ENCODE measurements at places on chromosomes 11 and 22.

- DNase-seq = no peak
These were observed 8.8 kb downstream of the CASTOR1 start for GRCh38 chr22:30280505-30280904.

GRCh38 chr11:100994966-100995365, 134.6 kb downstream of the PGR start:
- DNase-seq = no peak

DNA sequence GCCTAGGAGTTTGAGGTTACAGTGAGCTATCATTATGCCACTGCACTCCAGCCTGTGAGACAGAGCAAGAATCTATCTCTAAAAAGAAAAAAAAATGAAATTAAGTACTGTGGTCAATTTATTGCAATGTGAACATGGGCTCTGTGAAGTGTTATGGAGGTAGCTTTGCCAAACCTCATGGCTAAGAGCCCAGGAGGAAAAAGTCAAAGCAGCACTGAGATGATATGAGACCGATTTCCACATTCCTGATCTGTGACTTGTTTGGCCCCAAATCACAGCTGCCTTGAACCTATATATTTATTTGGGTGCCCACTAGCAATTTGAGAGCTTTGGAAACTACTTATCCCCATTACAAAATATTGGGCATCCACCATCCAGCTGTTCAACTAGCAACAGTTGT, 29.8 kb upstream of the TMEM135 start:
- no peak for DNase-seq

- no peak for DNase-seq
These were observed 87.2 kb downstream of the MYO18B start for GRCh38 chr22:25829237-25829636.

- no peak for DNase-seq
These were observed 382.6 kb downstream of the DYNC2H1 start for GRCh38 chr11:103491777-103492176.

DNA sequence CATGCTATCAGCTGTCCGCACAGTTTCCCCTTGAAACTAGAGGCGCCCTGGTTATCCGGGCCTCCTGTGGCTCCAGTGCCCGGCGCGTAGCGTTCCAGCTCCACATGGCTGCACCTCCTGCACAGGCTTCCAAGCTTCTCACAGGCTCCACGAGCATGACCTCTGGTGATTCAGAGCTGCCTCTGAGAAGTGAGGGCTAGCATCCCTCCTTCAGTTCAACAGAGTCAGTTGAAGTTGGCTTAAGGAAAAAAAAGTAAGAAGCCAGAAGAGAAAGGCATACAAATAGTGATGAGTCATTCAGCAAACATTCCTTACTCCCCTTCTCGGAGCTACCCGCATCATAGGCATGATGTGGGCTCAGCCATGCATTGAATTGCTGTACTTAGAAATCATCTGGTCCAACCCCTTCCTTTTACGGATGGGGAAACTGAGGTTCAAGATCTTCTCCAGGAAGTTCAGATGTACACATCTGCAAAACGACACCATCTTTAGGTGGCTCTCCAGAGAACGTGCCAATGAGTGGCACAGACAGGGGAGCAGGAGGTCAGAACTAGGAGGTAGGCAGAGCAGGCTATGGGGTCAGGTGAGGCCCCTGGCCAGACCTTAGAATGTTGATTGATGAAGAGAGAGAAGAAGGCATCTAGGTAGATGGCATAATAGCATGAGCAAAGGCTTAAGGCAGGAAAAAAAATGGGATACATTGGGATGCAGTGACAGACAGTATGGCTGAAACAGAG, 216.3 kb upstream of the TBCEL start:
- DNase-seq = no peak

GRCh38 chr11:116035977-116036376, 531.8 kb upstream of the CADM1 start:
- no peak for DNase-seq

DNA sequence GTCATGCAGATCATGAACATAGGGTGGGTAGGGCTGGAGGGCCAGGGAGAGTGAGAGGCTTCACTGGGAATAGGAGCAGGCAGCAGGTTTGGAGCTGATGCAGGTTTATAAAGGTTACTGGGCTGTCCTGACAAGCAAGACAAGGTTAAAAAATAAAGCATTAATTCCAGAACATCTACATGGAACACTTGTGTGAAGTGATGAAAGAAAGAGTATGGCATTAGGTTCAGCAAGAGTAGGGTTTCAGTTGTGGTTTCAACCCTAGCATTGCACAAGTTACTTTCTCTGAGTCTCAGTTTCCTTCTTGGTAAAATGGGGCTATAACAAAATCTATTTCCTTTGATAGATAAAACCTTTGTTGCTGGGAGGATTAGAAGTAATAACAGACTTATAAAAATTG, 114.6 kb upstream of the SESN3 start:
- no peak for DNase-seq

DNA sequence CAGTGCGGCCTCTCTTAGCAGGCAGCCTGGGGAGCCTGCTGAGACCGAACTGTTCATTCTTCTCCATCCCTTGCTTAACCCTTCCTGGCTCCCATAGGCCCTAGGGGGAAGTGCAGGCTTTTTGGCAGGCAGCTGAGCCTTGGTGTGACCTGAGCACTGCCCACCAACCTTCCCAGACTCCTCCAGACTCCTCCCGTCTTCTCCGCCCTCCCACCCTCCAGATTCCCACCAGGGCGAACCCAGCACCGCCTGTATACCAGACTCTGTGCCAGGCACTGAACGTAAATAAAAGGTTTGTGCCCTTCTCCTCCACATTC, 7.9 kb downstream of the RELT start:
- DNase-seq = no peak

- DNase-seq = no peak
These were observed 147.6 kb downstream of the FBXO7 start for GRCh38 chr22:32622004-32622743.

DNA sequence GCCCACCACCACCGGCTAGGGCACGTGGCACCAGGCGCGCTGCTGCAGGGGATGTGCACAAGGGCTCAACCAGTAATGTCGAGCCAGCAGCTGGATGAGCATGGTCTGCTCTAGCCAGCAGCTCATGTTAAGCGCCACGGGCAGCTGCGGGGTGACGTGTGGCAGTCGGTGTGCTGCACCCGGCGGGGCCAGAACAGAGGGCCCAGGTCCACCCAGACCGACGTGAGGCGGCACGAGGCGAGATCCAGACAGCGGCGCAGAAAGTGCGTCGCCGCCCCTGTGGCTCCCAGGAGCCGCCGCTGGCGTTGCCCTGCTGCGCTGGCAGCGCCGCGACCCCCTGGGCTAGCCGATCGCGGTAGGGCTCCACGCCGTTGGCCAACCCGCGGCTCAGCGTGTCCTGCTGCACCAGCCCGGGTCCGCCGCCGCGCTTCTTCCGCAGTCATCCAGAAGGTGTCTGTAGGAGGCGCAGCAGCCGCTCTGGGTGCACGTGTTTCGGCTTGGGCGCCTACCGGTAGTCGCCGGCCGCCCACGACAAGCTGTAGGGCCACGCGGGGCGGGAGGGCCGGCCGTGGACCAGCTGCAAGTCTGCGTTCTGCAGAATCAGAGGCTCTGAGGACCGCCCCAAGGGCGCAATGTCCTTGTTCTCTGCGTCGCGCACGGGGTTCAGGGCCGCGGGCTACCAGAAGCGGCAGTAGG, 4.6 kb upstream of the GALR3 start:
- DNase-seq = peak; percentile 71

DNA sequence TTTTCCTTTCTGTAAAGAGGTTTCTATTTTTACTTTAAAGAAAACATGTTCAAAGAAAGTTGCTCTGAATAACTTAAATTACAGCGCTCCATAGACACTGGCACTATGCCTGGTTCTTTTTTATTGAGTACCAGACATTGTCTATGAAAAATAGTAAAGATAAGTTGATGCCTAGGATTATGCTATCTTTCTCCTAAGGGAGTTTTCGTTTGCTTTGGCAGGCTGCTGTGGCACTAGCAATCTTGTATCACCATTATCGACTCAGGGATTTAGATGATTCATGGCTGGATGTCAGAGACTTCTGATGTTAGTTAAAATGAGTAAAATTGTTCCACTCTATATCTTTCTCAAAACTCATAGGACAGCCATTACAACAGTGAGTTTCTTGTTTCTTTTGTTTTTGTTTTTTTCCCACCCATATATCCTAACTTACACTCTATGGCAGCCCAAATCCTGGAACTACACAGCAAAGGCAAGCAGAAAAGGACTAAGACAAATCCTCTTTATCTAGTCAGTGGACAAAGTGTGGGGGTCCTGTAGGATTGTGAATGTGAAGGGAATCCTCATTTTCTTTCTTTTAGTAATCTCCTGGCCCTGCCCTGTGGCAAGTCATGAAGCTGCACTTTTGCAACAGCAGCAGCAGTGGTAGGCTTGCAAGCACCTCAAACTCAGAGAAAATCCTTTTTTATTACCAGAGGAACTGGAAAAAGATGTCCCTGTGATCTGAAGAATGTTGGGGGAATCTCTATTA, 20.7 kb downstream of the SLN start:
- DNase-seq = no peak

- no peak for DNase-seq
These were observed 24.4 kb downstream of the SHANK3 start for GRCh38 chr22:50696799-50697561.

DNA sequence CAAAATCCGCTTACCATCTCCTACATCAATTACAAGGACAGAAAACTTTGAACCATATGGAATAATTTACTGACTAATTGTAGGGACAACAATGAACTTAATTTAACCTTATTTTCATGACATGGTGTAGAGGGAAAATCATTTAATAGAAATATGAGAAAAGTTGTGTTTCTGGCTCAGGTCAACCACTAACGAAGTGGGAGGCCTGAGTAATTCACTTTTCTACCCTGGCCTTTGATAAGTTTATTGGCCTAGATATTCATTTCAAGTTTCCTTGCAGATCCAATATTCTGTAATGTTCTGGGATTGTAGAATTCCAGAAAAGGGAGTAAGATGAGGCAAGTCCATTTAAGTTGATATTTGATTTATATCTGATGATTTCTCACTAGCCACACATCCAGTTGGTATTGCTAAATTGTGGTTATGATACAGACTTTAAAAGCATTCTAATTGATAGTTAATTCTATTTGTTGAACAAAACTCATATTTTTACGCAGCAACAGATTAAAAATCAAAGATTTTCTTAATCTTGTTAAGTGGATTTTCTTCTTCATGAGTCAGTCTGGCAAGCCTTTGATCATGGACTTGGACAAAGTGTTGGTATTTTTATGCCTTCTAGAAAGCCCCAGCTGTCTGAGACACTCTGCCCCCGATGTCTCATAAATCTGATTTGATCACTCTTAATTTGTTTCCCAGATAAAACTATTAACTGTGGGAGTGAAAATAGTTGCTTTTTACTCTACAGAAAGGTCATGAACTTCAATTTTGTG, 336.5 kb downstream of the TMEM135 start:
- no peak for DNase-seq

GRCh38 chr22:44214764-44215163, 34.0 kb downstream of the PARVG start:
- no peak for DNase-seq

DNA sequence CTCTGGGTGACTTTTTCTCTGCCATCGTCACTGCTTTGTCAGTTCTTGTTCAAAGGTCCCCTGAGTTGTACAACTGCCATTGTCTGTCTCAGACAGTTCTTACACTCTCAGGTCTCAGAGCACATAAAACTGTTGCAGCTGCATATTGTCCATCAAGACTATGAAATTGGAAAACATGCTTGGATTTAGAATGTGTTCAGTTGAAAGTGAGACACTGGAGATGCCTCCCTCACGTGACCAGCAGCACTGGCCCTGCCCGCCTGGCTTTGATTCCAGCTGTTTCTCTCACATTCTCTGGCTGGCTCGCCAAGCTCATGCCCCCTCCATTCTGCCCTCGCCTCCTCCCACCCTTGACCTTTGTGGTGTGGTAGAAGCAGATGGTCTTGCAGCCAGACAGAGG, 244.2 kb downstream of the NTM start:
- DNase-seq = no peak

DNA sequence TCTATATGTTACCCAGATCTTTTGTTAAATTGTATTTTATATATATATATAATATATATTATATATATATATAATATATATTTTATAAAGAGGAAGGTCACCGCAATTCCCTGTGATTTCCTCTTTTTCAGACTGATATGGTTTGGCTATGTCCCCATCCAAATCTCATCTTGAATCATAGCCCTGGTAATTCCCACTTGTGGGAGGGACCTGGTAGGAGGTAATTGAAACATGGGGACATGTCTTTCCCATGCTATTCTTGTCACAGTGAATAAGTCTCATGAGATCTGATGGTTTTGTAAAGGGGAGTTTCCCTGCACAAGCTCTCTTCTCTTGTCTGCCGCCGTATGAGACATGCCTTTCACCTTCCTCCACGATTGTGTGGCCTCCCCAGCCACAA, 157.6 kb downstream of the RAB38 start:
- DNase-seq = no peak

GRCh38 chr11:33691066-33691864, 9.4 kb downstream of the C11orf91 start:
- no peak for DNase-seq

GRCh38 chr22:43859176-43859575, 3.1 kb downstream of the SULT4A1 start:
- DNase-seq = no peak

DNA sequence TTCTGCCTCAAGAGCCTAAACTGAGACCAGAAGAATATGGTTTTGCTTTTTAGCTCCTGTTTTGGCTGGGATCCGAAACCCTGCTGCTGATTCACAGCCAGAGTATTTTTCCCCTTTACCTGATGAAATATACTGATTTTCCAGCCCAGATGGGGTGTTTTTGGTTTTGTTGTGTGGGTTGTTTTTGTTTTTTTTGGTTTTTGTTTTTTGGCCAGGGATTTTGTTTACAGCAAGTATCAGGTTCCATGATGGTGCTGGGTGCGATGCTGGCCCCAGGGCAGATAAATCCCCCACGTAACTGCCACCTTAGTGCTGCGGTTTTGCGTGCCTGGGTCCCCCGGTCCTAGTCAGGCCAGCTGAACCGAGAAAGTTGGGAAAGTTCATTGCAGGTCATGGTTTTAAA, 103.7 kb downstream of the ZBTB16 start:
- no peak for DNase-seq

- DNase-seq = no peak
These were observed 320.5 kb downstream of the MIAT start for GRCh38 chr22:26977741-26978376.

DNA sequence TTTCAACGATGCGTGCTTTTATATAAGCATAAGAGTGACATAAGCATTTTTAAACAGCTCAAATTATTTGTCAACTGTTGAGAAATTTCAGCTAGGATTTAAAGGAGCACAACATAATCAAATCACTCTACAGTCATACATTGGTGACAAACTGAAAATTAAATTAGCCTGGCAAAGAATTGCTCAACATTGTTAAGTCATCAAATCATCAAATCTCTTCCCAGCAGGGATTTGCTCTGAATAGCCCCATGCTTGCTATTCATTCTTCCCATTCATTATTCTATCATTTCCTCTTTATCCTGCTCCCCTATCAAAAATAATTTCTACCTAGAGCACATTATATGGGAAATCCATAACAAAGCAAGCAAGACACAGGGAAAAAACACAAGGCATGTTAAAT, 198.7 kb upstream of the LUZP2 start:
- DNase-seq = no peak

- DNase-seq = no peak
These were observed 5.1 kb upstream of the STIP1 start for GRCh38 chr11:64180891-64181290.
